ENCODE measurements at places on chromosomes 7 and 10. TPM values are rescaled to one million over a fixed set of nuclear protein-coding genes. Genes with fewer than 3 reads are reported as not detected.

Gene SFXN2
- total RNA-seq = 4.5 TPM

Gene SPDYE5
- not detected for total RNA-seq

Gene ZP3
- total RNA-seq = 8.6 TPM

DNA sequence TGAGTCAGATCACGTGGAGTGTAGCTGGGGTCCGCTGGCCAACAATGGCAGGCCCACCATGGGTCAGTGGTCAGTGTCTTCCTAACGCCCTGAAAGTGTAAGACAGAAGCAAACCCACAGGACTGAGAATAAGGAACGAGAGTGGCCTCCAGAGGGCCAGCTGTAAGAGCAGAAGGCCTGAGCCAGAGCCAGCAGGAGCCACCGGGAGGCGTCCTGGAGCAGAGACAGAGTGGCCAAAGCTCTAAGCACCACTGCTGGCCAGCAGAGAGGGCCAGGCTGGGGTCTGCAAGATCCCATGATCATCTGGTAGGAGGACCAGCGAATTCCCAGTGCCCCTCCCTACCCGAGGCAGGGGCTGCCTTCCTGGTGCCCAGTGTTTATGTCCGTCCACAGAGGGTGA is 9.2 kb downstream of the CCDC201 start:
- DNase-seq = no peak

DNA sequence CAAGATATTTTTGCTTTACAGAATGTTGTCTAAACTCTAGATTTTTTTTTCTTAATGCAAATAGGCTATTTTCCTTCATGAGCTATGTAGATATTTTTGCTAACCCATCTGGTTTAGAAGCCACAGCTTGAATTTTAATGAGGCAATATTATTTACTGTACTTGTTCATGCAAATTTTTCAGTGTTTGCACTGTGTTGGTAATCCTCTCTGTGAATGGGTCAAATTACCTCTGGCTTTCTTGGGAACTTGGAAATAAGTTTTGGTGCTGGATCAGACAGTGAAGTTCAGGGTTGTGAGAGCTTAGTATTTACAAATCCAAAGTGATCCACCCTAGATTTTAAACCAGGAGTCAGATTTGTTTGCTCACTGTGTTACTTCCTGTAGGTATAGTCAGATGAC is 686.9 kb downstream of the NXPH1 start:
- no peak for DNase-seq

DNA sequence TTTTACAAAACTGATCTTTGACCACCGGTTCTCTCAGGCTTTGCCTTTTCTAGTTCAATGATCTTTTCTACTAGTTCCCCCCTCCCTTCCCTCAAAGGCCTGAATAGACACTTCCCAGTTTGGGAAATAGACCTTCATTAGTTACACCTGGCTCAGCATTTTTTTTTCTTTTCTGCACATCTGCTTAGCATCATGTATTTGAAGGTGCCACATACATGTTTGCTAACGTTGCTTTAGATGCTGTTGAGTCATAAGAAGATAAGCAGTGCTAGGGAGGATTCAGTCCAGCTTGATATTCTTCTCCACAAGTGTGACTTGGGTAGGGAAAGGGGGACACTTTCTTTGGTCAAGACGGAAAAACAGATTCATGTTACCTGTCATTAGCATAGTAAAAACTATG is 78.3 kb downstream of the BICC1 start:
- no peak for DNase-seq

DNA sequence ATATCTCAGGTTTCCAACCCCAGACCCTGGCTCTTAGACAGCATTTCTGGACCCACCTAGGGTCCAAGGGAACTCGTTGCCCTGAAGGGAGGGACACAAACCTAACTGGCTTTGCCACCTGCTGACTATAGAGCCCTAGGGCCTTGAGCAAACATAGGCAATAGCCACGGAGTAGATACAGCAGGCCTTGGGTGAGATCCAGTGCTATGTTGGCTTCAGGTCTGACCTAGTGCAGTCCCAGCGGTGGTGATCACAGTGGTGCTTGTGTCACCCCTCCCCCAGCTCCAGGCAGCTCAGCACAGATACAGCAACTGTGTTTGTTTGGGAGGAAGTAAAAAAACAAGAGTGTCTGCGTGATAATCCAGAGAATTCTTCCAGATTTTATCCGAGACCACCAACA is 9.7 kb upstream of the TNKS2 start:
- no peak for DNase-seq

DNA sequence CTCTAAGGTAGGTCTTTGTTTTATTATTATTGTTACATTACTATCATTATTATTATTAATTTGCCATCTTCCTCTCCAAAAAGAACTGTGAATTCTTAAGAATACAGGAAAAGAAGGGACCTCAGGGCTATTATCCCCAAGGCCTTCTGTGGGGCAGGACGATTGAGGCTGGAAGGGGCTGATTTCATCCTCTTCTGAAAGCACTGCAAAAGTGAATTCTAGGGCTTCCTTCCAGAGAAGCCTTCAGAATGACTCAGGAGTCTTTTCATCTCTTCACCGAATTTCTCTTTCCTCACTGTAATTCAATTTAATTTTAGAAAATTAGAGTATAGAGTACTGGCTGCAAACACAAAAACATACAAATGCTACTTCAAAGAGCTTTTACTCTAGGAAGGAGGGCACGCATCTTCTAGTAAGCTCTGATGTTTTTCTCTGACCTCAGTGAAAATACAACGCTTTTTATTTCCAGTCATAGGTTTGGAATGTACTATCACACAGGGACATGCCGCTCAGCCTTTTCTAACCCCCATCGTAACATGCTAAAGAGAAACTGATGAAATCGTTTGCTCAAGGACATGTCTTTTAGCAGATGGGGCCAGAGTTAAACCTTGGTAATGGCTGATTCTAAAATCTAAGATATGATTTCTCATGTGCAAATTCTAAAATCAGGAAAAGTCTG is 280.2 kb upstream of the PITRM1 start:
- DNase-seq = peak; percentile 84

- no peak for DNase-seq
These were observed 67.8 kb downstream of the ZNRF2 start for GRCh38 chr7:30352169-30352568.

GRCh38 chr10:107091126-107091525 is 73.4 kb downstream of the SORCS1 start:
- no peak for DNase-seq

DNA sequence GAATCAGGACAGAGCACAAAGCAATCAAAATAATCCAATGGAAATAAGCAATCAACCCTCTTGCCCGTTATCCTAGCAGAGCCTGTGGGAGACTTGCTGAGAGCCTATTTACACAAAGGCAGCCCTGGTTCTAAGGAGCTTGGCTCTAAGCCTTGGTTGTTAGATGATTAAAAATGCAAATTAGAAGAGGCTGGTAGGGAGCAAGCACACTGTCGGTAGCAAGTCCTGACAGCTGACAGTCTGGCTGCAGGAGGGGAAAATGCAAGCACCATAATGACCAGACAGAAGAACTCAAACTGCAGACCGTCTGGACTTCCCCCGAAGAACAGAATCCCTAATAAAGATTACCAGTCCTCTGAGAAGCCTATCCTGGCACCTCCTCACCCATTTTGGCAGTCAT is 131.8 kb upstream of the CTTNBP2 start:
- no peak for DNase-seq

Data from kidney epithelial cell (primary cell).